ENCODE measurements at places on chromosomes 3 and 15.
A peak's percentile ranks its signal among the peaks of the same experiment; 100 is the strongest.

GRCh38 chr15:62257996-62258521 is 93.0 kb upstream of the C2CD4B start:
- DNase-seq: no peak

DNA sequence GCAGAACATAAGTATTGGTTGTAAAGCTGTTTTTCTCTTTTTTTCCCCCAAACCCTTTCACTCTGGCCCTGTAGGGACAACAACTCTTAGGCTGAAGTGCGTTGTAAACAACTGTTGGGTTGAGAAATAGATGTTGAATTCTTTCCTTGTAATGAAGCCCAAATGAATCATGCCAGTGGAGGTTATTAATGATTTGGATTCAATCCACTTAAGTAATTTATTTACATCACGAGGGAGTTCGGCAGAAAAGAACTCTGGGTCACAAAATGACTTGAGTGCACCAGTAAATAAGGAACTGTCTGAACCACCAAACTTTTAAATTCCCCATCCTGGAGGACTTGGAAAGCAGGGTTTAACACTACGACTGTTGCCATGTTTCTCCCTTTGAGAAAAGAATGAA is 218.9 kb downstream of the PDZRN3 start:
- DNase-seq: no peak

DNA sequence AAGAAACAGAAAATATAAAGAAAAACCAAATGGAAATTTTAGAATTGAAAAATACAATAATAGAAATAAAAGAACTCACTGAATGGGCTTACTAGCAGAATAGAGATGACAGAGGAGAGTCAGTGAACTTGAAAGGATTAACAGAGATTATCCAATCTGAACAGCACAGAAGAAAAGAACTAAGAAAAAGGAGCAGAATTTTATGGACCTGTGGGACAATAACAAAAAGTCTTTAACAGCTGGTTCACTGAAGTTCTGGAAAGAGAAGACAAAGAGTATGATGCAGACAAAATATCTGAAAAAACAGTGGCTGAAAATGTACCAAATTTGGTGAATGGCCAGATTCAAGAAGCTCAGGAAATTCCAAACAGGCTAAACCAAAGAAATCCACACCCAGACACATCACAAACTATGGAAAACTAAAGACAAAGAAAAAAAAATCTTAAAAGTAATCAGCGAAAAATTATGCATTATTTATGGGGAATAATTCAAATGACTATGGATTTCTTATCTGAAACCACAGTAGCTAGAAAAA is 9.7 kb upstream of the GNB5 start:
- no peak for DNase-seq

DNA sequence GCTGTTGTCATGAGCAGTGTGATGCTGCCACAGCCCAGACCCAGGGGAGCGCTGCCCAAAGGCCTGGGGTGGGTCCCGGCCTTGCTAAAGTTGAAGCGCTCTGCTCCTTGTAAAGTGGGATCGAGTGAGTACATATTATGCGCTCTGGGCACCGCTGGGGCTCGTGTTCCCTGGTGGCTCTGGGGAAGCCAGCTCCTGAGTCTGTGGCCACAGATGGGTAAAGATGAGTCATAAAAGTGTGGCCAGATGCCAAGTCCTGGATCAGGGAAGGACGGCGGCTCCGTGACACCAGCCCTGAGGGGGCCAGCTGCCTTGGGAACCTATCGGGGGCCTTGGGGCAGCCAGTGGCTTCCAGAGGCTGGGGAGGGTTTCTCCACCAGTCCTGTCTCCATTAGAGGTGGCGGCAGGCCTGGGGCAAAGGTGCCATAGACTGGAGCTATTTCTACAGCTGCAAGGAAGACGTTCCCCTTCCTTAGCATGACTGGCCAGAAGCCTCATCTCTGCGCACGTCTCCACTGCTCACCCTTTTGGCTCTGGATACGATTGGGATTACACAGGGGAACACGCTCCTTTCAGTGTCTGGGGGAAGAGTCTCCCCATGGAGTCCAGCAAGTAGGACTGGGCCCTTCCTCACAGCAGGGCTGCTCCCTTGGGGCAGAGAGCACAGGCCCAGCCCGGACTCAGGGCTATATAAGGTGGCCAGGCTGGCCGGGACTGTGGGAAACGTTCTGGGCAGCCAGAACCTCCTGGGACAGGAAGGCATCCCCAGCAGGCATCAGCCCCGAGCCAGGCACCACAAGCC is 1.2 kb upstream of the ITIH4 start:
- peak; percentile 43 for DNase-seq

- DNase-seq: no peak
These were observed 429.6 kb downstream of the LPP start for GRCh38 chr3:188583341-188584161.

DNA sequence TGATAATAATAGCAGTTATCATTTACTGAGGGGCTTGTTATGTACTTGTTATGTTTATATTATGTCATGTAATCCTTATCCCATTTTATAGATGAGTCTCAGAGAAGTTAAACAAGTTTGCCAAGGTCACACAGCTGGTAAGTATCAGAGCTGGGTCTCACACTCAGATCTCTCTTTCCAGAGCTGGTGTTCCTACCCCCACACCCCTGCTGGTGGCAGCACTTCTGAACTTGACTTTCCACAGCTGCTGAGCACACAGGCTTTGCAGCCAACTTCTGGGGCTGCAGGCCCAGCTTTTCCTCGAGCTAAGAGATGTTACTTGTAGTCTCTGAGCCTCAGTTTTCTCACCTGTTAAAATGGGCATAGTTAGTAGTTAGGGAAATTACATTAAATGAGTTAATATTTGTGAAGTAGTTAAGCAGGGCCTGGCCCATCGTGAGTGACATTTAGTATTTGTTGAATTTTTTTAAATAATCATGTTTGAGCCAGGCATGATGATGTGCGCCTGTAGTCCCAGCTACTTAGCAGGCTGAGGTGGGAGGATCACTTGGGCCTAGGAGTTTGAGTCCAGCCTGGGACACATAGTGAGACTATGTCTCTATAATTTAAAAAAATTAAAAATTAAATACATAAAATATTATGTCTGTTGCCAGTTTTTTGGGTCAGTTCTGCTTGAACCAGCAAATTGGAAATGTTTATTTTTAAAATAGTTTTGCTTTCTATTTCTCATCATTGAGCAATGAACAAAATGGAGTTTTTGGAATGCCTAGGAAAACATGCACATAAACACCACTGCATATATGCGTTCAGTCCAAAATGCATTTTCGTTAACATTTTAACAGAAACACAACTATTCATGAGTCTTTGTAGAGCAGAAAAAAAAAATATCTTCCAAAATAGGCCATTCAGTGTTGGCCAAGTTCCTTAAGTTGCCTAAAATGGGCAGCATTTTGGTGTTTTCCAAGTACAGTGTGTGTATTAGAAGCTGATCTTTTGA is 87.3 kb downstream of the SMAD6 start:
- DNase-seq: peak; percentile 49

DNA sequence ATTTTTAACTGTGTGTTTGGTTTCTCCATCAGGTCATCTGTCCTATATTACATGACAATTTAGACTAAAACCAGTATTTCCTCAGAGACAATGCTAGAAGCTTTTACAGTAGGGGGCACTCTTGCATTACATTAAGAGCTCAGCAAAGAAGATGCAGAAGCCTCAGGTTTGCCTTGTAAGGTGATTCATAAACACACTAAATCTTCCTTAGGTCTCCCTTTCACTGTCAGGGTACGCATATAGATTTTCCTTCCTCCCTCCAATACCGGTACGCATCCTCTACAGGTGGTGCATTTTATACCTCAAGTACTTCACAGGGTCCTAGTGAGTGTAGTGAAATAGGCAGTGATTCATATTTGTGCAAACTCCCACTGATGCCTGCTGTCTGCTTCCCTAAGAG is 46.5 kb downstream of the CD86 start:
- peak; percentile 41 for DNase-seq

GRCh38 chr3:58072052-58072762 is 64.0 kb downstream of the FLNB start:
- DNase-seq: no peak

DNA sequence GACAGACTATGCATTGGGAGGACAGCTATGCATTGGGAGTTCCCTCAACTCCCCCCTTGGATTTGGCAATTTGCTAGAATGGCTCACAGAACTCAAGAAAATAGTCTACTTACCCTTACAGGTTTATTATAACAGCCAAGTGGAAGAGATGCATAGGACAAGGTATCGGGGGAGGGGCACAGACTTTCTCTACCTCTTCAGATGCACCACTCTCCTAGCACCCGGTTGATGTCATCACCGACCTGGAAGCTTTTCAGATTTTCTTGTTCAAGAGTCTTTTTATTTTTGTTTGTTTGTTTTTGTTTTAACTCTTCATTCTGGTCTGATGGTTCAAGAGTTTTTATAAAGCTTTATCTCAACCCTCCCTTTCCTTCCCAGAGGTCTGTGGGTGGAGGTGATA is 20.7 kb upstream of the ADAMTS9 start:
- DNase-seq: no peak

- DNase-seq: peak; percentile 74
These were observed 359.7 kb upstream of the ROPN1 start for GRCh38 chr3:124351430-124352148.

DNA sequence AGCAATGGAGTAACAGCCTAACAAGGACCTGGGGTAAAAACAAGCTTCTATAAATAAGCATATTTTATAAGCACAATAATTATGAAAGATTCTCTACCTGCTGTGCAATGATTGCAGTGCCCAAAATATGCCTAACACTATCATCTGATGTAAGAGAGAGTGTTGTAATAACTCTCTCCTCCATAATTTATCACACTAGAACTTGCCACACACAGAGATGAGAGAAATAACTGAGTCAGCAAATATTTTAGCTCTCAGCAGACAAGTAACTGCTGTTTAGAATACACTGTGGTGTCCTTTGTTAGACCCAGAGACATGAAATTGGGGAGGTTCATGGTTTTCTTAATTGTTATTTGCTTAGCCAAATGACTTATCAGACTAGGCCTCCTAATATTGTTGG is 105.3 kb upstream of the ACP3 start:
- no peak for DNase-seq

GRCh38 chr3:8981700-8982099 is 18.4 kb upstream of the RAD18 start:
- DNase-seq: no peak

- DNase-seq: no peak
These were observed 49.7 kb downstream of the MAGEF1 start for GRCh38 chr3:184662187-184662586.

- DNase-seq: no peak
These were observed 118.8 kb downstream of the SST start for GRCh38 chr3:187551416-187551815.

DNA sequence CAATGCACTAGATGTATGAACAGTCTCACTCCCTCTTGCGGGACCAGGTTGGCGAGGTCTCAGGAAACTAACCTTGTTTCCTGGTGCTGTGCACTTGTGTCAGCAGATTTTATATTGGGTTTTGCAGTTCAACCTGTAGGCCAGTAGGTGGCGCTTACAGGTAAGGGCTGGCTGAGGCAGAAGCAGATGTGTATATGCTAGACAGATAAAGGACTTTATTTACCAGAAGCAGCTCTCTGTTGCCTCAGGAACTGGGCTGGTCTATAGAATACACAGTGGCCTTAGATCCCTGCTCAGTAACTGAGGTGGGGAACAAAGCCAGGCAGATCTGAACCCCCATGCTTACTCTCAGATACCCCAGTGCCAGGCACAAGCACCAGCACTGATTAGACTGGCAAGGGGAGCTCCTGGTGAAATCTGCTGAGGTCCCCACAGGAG is 296.8 kb downstream of the DOCK3 start:
- DNase-seq: peak; percentile 64

DNA sequence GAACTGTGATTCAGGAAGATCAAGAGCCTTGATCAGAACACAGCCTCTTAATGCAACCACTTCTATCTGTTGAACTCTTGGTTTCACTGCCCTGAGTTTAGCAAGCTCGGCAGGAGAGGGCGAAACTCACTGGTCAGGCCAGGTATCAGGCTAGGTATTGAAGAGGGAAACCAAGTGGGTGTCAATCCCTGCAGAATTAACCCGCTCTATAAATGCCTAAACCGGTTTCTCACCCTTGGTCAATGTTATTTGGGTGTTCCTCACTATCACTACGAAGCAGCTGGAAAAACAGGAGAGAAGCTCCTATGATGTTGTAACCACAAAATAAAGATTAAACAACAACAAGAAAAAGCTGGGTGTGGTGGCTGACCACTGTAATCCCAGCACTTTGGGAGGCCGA is 23.9 kb downstream of the LIPH start:
- no peak for DNase-seq

GRCh38 chr15:40155270-40155910 is 5.5 kb upstream of the BUB1B start:
- DNase-seq: no peak

- DNase-seq: no peak
These were observed 166.1 kb downstream of the FRMD5 start for GRCh38 chr15:44029003-44029402.

DNA sequence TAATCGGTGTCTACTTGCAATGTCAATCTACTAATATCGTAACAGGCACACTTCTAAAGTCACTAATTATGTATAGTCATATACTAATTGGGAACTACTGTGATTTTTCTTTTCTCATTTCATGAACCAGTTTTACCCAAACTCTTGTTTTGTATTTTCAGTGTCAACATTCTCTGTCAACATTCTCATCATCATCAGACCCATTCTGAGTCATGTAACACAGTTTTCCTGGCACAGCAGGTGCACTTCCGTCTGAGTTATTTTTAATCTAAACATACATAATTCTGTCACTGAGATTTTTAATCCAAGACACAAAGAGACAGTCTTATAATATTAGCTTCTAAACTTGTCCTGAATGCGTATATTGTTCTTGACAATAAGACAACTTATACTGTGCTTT is 205.1 kb upstream of the EIF1B start:
- no peak for DNase-seq

GRCh38 chr15:67922971-67923945 is 83.4 kb upstream of the RNU6-1 start:
- no peak for DNase-seq

DNA sequence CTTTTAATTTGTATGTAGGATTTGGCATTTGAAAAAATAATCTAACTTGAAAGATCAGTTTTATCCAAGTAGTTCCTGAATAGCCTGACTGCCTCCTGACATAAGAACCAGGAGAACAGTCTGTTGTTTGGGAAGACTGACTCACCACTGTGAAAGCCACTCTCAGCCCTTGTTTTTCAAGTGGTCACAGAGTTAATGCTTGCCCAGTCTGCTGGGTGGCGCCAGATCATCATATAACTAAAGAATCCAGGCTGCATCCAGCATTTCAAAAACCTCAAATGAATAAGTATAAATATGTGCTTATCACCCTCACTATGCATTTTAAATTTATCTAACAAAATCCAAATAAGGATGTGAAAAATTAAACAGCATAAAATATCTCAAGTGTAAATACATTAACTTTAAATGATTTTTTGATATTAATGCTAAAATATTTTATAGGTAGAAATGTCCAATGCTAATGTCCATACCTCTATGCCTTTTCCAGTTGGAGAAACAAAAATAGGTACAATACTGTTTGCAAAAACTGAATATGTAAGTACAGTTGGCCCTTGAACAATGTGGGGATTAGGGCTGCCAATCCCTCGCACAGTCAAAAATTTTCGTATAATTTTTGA is 26.9 kb upstream of the ZBBX start:
- DNase-seq: peak; percentile 59
